Epithelial cell of proximal tubule (primary cell): ENCODE measurements at places on chromosomes 7 and 10. TPM values are rescaled to one million over a fixed set of nuclear protein-coding genes. Genes with fewer than 3 reads are reported as not detected.

- no peak for DNase-seq
Observed at GRCh38 chr10:124020981-124021815, 72.2 kb downstream of the CHST15 start.

- DNase-seq: no peak
Observed at GRCh38 chr10:17161775-17162174, 32.2 kb upstream of the CUBN start.

The NKX1-2 gene
- total RNA-seq: not detected in 2 replicates

The ZNF862 gene
- 0.80 and 8.0 TPM in 2 replicates for total RNA-seq

The LIMK1 gene
- total RNA-seq: 55.0 and 79.3 TPM in 2 replicates

The VWDE gene
- 0.12 and 0.29 TPM in 2 replicates for total RNA-seq

The SYT15 gene
- 0.14 TPM in 1 of 2 replicates, not detected in the other for total RNA-seq
